GM13976 (cell line): ENCODE measurements at places on chromosomes 3 and 15.

DNA sequence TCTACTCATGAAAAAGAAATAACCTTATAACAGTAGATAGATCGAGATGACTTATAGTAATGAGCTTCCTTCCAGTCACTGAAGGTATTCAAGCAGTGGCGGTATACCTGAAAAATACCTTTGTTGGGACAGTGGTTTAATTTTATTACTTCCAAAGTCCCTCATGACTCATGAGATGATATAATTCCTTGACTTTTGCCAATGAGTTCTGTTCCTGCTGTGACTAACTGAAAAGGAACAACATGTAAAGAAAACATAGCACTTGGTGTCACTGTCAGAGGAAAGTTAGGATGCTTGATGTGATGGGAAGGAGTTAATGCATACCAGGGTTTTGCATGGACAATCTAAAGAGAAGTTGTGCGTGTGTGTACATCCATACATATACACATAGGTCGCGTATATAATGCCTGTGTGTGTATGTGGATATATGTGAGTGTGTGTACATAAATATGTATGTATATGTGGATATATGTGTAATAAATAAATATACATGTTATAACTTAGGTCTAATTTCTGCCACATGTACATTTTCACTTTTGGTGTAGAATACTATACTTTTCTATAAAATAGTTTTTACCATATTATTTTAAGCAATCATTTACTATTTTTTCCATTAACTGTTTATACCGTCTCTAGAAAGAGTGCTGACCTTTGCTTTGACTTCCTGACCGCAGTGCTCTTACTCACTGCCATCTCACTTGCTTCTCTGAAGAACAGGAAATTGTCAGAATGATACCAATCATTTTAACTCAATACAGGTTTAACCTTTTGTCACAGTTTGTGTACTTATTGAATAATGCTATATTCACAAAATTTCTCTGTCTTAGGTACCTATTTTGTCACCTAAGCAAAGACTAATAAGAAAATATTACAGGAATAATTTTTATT lies 12.6 kb upstream of the PAK2 start:
- peak; percentile 28 for DNase-seq

DNA sequence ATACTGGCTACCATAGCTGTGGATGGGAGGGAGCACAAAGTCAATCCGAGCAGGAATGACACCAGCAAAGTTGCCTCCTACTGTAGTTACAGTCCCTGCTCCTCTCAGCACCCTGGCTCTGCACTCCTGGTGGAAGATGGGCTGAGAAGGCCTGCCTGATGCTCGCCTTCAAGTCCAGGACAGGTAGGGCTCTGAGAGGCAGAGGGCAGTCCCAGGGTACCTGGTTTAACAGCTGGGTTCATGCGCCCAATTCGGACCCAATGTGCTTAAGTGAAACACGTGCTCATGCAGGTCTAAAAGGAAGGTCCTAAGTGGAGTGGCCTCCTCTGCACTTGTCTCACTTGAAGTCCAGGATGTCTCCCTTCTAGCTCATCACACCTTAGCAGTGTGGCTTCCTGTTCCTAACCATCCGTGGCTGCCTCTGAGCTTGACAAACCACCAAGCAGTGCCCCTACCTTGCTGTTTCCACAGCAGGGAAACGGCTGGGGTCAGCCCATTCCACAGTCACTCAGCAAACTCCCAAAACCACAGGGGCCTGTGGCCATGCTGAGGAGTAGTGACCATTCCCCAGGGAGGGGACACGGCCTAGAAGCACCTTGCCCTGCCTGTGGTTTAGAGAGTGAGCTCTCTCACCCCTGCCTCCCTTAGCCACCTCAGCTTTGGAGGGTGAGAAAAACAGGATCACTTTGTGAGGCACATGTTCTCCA lies 3.9 kb upstream of the MUSTN1 start:
- DNase-seq = no peak

- no peak for DNase-seq
Observed at GRCh38 chr15:27133249-27133648, 162.3 kb downstream of the GABRG3 start.

DNA sequence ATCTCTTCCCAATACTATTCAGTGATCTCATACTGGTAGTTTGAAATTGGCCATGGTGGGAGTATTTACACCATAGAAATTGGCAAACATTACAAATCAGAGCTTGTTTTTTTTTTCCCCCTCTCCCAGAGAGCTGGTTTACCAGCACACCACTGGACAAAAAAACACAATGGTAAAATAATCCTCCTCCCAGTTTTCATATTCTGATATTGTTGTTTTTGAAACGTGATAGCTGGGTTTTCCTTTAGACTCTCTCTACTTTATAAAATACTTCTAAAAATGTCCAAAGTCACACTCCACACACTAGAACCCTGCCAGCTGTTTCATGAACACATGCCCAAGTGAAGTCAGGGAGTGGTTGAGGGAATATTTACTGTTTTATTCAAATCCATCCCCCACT lies 187.5 kb downstream of the DTWD1 start:
- no peak for DNase-seq

- no peak for DNase-seq
Observed at GRCh38 chr3:99681512-99681911, 43.1 kb downstream of the COL8A1 start.

DNA sequence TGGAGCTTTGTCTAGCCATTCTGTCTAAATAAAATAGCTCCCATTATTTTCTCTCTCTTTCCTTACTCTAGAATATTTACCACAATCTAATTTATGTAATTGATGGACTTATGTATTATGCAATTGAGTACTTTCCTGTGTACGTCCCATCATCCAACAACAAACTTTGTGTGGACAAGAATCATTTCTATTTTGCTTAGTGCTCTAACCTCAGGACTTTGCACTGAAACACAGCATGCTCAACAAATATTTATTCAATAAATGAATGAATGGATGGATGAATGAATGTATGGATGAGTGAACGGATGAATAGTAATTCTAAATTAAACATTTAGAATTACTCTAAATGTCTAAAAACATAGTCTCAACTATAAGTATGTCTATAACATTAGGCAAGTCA lies 115.2 kb upstream of the RORA start:
- no peak for DNase-seq

- DNase-seq = no peak
Observed at GRCh38 chr3:25283613-25284012, 144.4 kb upstream of the RARB start.

- peak; percentile 85 for DNase-seq
Observed at GRCh38 chr3:38649500-38650247, at the start of gene SCN5A. Gene SCN5A (minus strand): TSS chr3:38649687. CDS start chr3:38633307, 16,380 bp downstream.

- no peak for DNase-seq
Observed at GRCh38 chr3:192685801-192686200, 41.5 kb downstream of the FGF12 start.

DNA sequence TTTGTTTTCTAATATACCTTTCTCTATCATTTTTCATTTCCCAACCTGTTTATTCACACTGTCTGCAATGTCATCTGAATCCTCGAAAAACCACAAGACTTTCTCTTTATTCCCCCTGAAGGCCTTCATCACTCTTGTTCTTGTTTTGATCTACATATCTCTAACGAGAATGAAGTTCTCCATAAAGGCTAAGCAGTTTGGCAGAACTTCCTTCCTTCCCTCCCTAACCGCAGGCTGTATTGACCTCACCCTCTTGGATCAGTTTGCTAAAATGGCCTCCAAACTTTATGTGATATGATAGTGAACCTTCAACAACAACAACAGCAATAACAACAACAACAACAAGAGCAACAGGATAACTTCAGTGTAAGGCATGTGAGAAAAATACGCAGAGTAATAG lies 392.8 kb downstream of the TIGIT start:
- DNase-seq = no peak

GRCh38 chr3:34012102-34012461 lies 213.7 kb downstream of the PDCD6IP start:
- no peak for DNase-seq

DNA sequence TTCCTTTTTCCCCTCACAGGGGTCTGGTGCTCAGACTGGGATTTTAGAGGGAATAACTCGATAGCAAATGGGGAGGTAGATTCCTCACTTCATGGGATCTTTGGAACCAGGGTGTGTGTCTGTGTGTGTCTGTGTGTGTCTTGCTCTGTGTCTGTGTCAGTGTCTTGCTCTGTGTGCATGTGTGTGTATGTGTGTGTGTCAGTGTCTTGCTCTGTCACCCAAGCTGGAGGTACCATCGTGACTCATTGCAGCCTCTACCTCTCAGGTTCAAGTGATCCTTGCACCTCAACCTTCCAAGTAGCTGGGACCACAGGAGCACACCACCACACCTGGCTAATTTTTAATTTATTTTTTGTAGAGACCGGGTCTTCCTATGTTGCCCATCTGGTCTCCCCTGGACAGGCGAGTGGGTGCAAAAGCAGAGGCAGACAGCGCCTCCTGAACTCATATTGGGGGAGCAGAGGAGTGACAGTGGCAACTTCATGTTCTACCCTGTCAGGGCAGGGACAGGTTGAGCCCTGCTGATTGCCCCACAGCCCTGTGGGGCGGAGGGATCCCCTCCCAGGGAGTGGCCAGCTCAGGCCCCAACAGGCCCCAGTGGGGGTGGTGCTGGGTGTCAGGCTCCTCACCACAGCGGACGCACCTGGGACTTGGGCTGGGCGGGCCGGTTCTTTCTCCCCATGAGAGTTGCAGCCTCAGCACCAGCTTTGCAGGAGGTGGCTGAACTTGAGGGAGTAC lies 10.4 kb upstream of the SEMA4B start:
- peak; percentile 51 for DNase-seq

GRCh38 chr3:98977520-98977919 lies 76.0 kb upstream of the DCBLD2 start:
- peak; percentile 37 for DNase-seq

GRCh38 chr3:67601385-67601784 lies 53.0 kb downstream of the SUCLG2 start:
- no peak for DNase-seq

DNA sequence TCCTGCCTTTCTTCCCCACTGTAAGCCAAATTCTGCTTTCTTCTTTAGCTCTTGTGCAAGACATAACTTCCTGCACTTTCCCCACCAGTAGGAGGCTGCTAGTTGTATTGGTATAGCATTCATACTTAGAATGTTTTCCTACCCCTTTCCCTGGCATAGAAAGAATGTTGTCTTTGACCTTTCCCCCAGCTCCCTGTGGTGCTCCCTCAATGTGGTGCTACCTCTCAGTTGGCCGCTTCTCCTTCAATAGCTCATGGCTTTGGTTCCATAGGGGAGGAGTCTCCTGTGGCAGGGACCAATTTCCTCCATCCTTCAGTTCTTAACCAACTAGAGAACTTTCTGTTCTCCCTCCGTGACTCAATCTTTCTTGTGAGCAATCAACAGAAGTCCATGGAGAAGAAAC lies 67.5 kb upstream of the AKAP13 start:
- no peak for DNase-seq

DNA sequence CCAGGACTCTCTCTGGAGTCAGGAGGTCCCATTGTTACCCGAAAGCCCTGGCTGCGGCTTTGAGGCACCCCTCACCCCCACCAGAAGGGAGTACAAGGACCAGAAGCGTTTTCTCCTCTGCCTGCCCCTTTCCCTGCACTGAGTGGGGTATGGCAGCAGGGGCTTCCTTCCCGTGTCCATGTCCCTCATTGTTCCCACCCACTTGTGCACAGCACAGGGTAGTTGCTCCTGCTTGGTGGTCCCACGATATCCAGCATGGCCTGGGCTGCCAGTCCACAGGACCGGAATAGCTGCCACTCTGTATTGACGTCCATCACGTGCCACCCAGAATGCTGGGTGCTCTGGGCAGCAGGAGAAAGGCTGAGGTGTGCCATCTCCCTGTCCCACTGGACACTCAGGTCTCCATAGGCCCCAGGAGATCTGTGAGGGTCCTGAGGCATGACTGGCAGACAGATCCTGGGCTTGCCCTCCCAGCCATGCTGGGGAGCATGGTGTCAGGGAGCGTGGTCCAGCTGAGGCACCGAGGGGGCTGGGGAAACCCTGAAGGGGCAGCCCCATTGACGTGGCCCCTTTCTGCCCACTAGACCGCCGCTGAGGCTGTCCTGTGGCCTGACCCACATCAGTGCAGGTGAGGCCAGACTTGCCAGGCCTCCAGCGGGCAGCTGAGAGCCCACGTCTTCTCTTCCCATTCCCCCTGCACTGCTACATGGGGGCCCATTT lies 45.3 kb upstream of the SEC22A start:
- DNase-seq = peak; percentile 7

- DNase-seq = no peak
Observed at GRCh38 chr3:70374179-70374578, 61.7 kb upstream of the MDFIC2 start.

- no peak for DNase-seq
Observed at GRCh38 chr3:154615471-154615870, 185.5 kb upstream of the GPR149 start.

DNA sequence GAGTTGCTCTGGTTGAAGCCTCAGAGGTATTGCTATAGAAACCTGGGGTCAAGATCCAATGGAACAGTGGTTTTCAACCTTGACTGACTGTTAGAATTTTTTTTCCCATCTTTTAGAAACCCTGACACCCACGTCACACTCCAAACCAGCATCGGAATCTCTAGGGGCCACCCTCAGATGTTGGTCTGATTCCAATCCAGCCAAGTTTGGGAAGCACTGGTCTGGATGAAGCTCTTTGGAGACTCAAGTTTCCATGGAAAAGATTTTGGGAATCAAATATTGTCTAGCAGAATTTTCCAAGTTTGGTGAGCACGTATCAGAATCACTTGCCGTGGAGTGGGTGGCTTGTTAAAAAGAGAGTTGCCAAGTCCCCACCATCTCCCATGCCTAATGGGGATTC lies 103.8 kb downstream of the THSD4 start:
- DNase-seq = no peak

DNA sequence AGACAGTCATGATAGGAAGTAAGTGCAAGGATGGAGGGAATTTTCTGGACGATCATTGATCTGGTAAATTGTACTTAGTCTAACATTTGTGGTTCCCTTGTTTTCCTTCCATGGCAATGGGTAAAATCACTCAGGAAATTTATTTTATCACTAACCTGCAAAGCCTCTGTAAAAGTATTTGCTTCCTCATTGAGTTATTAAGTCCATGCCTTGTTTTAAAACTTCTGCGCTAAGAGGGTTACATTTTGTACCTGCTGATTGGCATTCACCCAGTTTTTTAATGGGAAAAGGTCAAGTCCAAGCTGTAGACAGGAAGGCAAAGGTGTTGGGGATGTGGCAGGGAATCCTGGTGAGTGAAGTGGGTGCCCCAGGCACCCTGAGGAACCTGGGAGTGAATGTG lies 146.2 kb upstream of the NR2F2 start:
- no peak for DNase-seq

DNA sequence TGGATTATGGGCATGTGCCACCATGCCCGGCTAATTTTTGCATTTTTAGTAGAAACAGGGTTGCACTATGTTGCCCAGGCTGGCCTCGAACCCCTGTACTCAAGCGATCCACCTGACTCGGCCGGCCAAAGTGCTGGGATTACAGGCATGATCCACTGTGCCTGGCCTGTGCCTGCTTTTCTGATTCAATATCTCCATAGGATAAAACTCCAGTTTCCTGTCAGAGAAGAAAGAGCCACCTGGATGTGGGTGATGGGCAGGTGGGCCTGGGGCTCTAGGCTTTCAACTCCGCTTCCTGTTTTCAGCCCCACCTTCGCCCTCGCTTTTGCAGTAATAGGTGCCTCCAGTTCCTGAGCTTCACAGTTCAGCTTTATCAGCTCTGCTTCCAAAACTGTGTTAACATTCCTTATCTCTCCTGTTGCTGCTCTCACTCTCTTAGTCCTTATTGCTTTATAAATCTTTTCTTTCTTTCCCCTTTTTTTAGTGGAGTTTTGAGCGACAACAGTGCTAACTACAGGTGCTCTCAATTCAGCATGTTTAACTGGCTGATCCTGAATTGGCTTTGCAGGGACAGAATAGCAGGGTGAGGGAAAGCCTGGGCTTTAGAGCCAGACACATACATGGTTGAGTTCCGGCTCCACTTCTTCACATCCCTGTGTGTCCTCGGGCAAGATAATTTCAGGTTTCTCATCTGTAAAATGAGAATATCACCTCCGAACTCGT lies 21.1 kb upstream of the PDE8A start:
- DNase-seq = no peak
